Left ventricle myocardium superior (tissue), 1 donor: ENCODE measurements at places on chromosomes 6 and 20. TPM values are rescaled to one million over a fixed set of nuclear protein-coding genes. Genes with fewer than 3 reads are reported as not detected.

Gene TGM3
- not detected for total RNA-seq

DNA sequence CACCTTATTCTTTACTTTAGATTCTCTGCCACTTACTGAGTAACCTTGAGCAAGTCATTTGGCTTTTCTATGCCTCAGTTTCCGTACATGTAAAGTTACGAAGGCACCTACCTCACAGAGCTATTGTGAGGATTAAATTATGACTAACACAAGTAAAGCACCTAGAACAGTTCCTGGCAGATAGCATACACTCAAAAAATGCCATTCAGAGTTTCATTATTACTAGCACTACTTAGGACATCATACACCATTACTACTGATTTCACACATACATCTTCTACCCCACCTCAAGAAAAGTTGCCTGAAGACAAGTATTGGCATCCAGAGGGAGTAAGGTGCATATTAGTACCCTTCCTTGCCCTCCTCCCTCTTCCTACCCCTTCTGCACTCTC lies 107.8 kb downstream of the OGFRL1 start:
- DNase-seq: no peak

Gene NINL
- 7.6 TPM for total RNA-seq

DNA sequence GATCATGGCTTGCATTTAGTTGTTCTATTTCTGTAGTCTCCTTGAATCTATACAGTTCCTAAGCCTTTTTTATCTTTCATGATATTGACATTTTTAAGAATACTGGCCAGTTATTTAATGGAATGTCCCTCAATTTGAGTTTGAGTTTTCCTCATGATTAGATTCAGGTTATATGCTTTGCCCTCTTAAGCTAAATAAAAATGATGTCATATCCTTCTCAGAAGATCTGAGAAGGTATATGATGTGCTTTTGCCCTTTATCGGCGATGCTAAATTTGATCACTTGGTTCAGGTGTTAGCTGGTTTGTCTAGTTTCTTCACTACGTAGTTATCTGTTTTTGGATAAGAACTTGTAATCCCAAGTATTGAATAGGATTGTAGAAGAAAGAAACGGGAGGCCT lies 509.8 kb upstream of the SOX4 start:
- no peak for DNase-seq

Gene C6orf52
- not detected for total RNA-seq

- no peak for DNase-seq
Measured at GRCh38 chr6:13575377-13575775, 975 bp downstream of the SIRT5 start.

DNA sequence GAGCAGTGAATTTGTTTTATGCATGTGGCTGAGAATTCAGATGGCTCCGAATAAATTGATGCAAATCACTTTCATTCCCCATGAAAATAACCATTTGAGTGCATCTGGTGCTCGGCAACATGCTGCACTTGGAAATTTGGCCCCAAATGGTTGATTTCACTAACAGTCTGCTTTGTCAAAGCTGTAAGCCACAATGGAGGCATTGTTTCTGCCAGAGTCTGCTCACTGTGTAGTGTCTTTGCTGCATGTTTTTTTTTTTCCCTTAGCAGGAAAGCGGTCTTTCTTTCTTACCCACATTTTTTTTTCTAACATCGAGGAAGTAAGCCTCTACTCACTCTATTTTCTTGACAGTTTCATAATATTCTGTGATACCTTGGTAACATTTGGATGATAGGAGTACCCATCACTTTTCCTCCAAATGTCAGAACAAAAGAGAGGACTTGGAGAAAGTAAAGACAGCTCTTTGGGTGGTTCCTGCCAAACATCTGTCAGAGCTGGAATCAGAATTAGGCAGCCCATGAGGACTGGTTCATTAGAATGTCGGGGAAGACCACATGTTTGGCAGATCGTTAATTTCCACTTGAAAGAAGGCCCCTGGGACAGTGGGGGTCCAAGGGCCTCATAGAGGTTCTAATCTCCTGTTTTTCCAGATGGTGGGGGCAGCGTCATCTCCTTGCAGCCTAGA lies 149.5 kb downstream of the DOK5 start:
- peak; percentile 29 for DNase-seq

DNA sequence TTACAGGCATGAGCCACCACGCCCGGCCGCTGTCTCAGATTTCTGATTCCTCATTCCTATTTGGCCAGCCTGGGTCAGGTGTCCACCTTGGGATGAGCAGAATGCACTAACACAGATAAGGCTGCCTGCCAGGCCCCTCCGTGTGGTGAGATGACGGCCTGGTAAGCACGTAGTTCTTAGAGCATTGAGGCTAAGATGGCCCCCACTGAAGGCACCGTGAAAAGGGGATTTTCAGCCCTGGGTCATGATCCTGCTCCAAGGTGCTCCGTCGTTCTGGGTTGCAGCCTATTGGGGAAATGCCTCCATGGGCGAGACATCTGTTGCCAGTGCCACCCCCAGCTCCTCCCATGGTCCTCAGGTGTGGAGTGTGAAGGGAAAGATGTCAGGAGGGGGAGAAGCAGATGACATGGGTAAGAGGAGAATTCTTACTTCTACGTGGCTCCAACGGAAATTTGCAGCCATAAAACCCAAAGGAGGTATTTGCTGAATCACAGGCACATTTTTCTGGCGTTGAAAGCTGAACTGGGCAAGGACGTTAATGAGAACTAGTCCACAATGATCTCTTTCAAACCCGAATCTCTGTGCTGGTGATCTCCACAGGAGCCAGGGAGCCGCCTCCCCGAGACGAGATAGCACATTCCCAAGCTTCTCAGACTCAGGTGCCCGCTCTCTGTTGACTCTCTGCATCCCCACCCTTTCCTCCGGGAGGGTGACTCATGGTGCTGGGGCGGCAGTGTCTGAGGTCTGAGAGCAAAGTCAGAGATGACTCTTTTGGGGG lies 34.0 kb upstream of the BMP6 start:
- DNase-seq: no peak

Gene SEL1L2
- total RNA-seq: 0.40 TPM

GRCh38 chr6:149332602-149333265 lies 15.2 kb downstream of the TAB2 start:
- no peak for DNase-seq

DNA sequence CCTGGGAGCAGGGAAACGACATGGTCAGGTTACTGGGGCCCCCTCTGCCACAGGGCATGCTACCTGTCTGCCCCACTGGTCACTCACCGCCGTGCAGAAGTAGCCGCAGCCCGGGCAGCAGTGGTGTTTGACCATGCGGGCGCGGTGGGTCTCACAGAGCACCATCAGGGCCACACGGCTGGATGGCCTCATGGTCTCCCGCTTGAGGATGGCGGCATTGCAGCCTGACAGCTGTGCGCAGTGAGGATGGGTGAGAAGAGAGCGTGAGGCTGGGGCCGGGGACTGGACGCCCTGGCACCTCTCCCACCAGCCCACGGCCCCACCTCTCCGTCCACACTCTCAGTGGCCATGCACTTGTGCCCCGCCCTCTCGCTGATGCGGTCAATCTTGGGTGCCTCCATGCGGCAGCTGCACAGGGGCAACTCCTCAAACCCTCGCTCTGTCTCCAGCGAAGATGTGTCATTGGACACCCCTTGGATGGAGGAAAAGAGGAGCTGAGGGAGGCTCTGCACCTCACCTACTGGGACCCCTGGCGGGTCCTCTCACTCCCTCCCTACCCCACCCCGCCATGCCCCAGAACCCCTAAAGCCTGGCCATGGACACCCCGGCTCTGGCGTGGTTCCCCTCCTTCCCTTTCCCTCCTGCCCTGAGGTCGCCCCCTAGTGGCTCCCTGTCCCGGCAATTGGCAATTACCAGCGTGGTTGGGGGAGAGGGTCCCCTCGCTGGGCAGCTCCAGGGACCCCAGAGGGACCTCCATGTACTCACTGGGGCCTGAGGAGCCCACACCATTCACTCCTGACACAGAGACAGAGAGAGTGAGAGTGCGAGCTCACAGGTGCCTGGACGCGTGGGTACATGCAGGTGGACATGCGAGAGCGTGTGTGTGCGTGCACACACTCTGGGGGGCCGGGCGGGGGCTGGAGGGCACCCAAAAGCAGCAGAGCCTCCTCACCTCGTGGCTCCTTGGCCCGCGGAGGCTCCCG lies 8.9 kb downstream of the EHMT2 start:
- peak; percentile 64 for DNase-seq

DNA sequence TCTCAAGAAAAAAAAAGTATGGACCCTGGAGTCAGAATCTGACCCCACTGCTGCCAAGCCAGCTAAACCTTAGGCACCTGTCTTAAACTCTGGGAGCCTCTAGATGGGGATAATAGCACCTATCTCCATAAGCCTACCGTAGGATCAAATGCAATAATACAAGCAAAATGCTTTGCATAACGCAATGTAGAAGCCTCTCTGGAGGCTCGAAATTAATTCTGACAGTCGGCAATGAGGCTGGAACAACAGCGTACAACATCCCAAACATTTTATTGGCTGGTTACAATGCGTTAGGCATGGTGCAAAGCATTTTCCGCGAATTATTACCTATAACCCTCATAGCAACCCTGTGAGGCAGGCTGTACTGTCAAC lies 521 bp downstream of the CDK5RAP1 start:
- no peak for DNase-seq

Gene CLIC5
- total RNA-seq: 272 TPM

GRCh38 chr6:5103250-5103649 lies 18.1 kb downstream of the PPP1R3G start:
- DNase-seq: no peak

- no peak for DNase-seq
Measured at GRCh38 chr6:1497761-1498105, 108.4 kb downstream of the FOXF2 start.

GRCh38 chr20:25007491-25008305 lies 15.1 kb upstream of the APMAP start:
- no peak for DNase-seq

DNA sequence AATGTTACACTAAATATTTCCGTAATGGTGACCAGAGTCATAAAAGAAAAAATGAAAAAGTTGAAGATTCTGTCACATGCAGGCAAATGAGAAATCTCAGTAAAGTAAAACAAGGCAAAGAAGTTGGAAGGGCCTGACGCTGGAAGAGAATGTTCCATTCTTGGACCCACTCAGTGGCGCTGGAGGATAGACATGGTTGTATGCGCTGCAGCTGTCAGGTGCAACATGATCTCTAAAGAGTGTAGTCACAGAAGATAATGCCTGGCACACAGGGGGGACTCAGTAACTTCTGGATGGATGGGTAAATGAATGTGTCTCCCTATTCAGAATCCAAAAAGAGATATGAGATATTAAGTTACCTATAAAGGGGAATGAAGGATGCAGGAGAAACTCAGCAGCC lies 116.3 kb downstream of the FAXC start:
- DNase-seq: no peak

Gene EYA4
- 20.2 TPM for total RNA-seq

GRCh38 chr20:12406978-12407377 lies 489.3 kb downstream of the BTBD3 start:
- no peak for DNase-seq

- DNase-seq: no peak
Measured at GRCh38 chr6:44680202-44680720, 292.8 kb downstream of the CDC5L start.

DNA sequence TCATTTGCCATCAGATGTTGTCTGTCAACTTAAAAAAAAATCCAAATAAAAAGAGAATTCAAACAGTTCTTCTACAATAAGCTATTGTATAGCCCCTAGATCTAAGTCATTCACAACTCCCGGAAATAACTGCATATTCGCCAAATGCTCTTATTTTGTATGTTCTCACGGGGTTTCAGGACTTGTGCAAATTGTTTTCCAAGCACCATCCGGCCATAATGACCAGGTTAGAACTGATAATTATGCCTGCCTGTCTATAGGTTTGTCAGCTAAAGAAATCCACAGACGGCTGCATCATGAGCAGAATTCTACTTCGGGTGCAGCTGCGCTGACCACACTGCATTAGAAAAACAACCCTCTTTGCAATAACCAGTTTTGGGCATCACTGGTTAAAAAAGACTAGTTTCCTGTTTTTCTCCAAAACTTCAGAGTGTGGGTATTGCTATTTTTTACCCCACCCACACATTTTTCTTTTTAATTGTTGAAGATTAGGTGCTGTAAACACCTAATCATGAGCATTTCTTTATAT lies 87.7 kb downstream of the HIVEP2 start:
- DNase-seq: no peak
